ENCODE measurements at places on chromosomes 2 and 18.

GRCh38 chr18:8625461-8626092, 16.3 kb downstream of the RAB12 start:
- no peak for DNase-seq

- DNase-seq: no peak
Observed at GRCh38 chr18:75209951-75210258, 692 bp upstream of the TSHZ1 start.

DNA sequence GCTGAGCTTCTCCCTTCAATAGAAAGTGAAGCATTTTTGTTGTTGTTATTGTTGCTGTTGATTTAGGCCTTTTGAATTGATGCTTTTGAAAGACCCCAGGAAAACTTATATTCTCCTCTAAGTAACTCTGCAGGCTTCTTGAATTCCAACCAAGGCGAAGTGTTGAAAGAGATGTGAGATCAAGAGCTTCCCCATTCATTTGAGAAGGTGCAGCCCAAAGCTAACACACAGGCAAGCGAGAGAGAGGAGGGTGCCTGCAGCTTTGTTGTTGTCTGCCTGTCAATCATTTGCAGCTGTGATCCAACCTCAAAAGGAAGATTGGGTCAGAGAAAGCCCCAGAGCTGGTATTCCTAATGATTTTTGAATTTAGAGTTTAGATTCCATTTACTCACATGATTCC, 963.6 kb upstream of the CNTNAP5 start:
- no peak for DNase-seq

DNA sequence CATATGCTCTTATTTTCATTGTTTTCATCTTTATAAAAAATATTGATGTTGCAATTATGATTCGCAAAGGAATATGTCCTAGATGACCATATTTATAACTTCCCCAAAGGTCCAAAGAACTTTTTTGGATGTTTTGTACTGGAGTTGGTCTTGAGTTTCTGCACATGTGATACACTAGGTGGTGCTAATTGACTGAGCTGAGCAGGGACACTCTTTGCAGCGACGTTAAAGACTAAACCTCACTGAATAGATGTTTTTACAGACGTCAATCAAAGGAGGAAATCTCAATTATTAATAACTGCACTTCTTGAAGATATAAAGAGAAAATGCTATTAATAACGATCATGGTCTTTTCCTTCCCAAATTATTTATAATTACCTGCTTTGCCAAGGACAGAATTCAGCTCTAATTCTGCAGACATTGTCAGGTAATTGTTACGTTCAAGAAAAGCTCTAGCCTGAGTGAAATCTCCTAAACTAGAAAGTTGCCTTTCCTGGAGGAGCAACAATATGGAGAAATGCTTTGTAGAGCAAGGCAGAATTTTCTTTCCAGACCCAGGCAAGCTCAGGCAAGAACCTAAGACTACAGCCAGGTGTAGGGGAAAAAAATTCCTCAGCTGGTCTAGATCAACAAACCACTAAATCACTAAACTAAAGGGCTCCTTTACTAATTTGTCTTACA, 119.3 kb upstream of the RBBP8 start:
- DNase-seq: peak; percentile 31

DNA sequence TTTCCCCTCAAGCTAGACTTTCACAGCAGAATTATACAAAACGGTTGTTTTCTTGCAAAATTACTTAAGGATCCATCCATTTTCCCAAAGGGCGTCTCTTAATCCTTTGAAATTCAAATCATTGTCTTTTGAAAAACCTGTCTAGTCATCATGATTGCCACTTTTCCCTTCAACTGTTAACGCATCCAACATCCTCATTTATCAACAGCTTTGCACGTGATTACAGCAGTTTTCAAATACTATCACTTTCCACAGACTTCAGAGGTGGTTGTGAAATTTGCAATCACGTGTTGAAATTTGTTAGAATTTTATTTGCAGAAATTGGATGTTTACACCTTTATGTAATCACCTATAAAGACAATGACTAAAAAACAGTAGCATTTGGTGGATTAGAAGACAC, 304.4 kb upstream of the SLC39A10 start:
- DNase-seq: no peak

DNA sequence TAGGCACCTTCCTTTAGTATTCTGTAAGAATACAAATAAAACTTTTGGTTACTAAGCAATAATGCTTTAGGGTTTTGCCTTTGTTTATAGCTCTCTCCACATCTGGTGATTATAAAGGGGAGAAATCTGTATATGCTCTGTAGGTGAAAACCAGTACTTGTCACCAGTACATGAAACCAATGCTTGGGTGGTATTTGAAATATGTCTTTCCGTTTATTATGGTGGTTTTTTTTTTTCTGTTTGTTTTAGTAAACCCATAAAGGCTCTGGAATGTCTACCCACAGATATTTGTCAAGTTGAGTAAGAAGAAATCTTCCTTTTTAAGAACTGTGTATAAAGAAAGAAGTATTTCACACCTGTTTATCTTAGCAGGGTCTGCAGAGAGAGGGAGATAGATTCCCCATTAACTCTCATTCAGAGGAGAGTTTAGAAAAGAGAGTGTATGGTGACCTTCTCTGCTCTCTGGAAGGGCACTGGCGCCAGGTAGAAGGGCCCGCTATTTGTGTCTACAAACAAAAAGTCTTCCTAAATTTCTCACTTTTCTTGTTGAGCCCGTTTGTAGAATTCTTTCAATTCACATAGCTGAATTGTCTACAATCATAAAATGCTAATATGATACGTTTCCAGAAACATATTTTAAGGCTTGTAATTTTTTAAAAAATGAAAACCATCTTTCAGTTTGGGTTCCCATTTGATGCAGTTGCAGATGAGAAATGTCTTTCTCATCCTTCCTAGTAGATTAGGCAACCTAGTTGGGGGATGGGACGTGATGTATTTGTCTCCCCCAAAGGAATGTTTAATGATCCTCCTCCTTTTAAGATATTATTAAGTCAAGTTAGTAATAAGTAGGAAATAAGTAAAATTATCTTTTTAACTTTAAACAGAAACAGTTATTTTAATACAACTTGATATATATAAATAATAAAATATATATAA, 33.9 kb downstream of the MAP3K20 start:
- DNase-seq: no peak

DNA sequence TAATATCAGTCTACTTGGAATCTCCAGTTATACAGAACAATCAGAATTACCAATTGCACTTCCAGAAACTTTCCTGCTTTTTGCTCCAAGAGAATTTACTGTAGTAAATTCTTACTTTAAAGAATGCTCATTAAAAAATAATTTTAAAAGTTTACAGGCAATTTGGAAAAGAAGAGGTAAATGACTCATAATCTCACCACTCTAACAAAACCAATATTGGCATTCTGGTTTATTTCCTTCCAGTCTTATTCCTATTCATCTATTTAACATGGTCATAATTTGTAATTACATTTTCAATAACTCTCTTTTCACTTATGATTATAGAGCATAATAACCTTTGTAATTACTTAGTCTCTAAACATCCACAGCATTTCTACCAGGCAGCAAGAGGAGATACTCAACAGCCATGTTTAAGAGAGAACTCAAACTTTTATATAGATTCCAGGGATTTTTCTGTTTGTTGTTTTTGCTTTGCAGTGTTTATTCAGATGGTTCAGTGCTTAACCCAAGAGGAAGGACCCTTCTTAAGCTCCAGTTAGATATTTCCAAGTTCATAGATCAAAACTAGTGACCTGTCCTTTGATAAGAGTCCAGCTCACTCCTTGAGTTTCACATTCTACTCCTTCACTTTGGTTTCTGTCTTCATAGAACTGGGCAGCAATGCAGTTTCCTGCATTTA, 464.7 kb downstream of the TXNL1 start:
- no peak for DNase-seq

DNA sequence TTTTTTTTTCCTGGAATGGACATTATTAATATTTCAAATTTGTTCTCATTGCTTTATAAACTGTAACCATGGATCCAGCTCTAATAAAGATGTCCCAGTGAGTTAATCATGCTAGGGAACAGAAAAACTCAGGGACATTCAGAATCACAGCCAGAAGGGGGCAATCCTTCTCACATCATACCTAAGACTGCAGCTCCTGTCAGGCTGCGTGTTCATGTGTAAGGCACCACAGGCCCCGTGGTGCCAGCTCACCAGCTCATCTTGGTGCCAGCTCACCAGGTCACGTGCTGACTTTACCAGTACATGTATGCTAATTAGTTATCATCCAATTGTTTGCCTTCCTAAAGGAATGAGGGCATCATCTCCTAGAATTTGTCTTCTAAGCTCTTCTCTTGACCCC, 84.7 kb upstream of the NEDD4L start:
- DNase-seq: peak; percentile 57

DNA sequence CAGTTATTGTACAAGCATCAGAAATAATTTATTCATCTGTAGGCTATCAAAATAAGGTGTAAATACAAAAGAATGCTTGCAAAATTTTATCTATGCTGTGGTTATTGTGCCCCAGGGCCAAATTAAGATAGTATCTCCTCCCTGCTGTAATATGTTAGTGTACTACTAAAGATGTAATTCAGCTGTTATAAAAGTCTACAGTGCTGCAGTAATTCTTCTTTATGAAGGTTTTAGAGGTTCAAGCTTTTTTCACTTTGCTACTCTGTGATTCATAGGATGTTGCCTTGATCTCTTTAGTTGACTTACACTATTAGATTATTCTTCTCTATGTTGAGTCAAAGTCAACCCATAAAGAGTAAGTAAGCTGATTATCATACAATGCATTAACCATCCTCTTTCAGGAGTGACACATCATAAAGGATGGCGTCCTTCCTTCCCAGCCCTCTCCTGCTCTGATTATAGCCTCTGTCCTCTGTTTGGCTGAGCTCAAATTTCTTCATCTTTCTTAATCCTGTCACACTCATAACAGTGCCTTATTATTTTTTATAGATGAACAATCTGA, 29.3 kb upstream of the DYNAP start:
- no peak for DNase-seq

DNA sequence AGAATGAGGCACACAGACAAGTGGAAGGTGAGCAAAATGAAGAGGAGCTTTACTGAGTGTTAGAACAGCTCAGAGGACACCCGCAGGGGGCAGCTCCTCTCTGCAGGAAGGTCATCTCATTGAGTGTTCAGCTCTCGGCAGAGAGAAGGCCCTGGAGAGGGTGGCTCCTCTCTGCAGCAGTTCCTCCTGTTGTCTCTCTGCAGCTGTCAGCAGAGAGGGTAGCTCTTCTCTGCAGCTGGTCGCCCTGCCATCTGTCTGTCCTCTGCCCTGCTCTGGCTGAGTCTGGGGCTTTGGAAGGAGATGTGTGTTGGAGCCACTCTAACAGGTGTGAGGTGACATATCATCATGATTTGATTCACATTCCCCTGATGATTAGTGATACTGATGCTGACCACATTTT, 6.8 kb upstream of the SNTG2 start:
- DNase-seq: no peak

DNA sequence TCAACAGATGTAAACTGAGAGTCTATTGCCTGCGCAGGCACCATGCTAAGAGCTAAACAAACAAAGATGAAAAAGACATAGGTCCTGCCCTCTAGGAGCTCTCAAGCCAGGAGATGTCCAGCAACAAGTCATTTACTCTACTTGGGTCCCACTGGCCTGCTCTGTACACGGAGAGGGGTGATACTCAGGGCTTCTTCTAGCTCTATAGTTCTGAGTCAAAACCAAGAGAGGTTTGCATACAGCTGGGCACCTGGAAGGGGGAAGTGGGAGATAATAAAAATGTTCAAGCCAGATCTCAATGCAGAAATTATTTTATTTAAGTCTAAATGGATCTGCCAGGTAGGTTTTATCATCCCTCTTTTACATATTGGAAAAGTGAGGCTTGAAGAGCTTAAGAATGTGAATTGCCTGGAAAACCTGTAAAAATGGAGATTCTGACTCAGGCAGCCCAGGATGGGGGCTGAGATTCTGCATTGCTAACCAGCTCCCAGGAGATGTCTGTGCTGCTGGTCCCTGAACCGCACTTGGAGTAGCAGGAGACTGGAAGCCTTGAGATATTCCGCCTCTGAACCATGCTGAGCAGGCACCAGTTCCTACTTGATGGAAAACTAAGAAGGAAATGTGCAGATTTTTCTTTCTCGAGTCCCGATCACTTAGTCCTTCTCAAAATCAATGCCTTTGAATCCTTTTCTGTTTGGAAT, 201.1 kb downstream of the PRKCE start:
- DNase-seq: no peak

DNA sequence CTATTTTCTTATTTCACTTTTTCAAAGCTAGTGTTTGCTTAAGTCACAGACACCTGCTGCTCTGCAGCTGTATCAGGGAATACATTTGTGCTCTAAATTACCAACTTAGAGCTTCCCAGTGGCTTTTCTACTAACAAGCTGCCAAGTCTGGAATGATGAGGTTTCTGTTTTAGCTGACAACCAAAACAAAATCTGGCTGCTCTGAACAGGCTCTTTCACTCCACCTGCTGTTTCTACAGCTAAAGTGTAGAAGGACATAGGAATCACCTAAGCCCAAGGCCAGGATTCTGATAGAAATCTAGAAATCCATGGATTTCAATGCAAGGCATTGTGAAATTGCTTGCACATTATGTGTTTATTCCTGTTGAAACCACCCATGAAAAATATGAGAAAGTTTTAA, 201.2 kb downstream of the SUCLG1 start:
- no peak for DNase-seq

DNA sequence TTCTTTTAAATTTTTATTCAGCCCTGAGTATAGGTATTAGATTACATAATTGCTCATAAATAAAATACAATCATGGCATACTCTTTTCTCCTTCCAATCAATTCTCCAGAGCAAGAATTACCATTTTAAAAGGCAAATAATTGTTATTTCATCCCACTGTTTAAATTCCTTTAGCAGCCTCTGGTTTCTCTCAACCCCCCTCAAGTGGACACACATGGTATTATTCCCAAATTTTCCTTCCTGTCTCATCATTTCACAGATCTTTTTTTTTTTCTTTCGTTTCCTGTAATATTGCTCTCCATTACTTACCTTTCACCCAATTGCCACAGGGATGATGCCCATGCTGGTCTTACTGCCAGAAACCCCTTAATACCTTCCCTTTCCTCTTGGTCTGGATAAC, 385.2 kb downstream of the RIT2 start:
- DNase-seq: no peak

DNA sequence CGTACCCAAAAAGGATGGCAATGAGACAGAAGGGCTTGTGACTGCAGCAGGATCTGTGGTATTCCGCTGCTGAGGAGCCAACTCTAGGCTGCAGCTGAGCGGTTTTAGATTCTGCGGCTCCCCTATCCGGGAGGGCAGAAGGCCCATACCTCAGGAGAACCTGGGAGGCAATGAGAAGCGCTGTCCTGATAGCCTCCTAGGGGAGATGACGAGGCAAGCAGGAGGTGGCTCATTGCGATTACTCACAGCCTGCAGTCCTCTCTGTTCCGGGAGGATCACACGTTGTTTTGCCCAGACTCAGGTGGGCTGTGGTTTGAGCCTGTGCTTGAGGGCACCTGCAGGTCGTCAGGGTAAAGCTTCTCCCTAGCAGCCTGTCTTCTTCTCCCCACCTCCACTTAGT, 65.1 kb downstream of the COA5 start:
- DNase-seq: no peak

- DNase-seq: no peak
Observed at GRCh38 chr18:10234281-10234680, 220.2 kb upstream of the APCDD1 start.

Measured in brain microvascular endothelial cell (primary cell).